ENCODE measurements at places on chromosomes 7 and 10.
A peak's percentile ranks its signal among the peaks of the same experiment; 100 is the strongest.

- no peak for DNase-seq
Observed at GRCh38 chr7:23000597-23001360, 13.2 kb downstream of the HYCC1 start.

DNA sequence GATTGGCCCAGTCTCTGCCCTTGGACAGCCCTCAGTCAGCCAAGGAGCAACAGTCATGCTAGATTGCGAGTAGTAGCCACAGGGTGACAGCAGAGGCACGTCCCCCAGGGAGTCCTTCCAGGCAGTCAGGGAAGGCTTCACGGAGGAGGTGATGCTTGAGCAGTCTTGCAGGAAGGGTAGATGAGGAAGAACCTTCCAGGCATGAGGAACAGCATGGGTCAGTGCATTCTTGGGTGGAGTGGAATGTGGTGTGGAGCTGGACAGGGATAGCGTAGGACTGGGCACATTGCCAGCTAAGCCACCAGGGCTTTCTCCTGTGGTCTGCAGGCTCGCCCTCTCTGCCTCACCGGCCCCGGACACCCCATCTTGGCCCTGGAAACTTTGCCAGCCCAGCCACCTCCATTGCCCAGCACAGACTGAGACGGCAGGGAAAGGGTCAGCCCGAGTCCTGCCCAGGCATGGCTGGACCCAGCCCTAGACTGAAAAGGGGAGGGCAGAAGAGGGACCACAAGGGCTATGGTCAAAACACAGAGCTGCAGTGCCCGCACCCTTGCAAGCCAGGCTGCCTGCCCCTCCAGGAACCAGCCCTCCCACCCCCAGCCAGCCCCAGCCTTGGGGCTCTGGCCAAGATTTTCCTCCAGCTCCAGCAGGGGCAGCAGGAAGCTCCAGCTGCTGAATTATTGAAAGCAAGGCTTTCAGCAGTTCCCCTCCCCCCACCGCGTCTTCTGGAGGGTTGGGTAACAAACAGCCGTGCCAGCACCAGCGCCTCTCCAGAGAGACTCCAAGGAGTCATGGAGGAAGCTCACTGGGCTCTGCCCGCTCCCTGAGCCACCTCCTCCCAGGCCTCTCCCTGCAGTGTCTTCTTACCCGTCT lies 18.7 kb downstream of the SRRM3 start:
- DNase-seq: no peak

GRCh38 chr10:13893926-13894325 lies 307.2 kb downstream of the PRPF18 start:
- DNase-seq: no peak

GRCh38 chr10:1198453-1199344 lies 142.5 kb downstream of the WDR37 start:
- DNase-seq: no peak

- no peak for DNase-seq
Observed at GRCh38 chr7:129067943-129068548, 13.1 kb upstream of the TNPO3 start.

- DNase-seq: no peak
Observed at GRCh38 chr10:26508016-26508415, 69.9 kb downstream of the APBB1IP start.

DNA sequence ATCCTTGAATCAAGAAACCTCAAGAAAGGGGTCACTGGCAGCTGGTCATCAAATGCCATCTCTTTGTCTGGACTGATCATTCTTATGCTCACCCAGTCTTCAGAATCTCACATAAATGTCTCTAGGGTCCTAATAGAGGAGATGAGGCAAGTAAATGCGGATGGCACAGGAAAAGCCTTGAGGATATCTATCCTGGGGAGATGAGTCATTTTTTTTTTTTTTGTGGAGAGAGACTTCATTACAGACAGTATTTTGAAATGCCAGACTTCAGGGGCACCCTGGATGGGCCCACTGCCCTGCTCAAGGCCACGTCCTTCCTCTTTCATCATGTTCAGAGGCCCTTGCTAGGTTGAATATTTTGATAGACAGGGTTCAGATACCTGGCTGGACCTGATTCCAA lies 19.5 kb upstream of the PLPP4 start:
- DNase-seq: no peak

DNA sequence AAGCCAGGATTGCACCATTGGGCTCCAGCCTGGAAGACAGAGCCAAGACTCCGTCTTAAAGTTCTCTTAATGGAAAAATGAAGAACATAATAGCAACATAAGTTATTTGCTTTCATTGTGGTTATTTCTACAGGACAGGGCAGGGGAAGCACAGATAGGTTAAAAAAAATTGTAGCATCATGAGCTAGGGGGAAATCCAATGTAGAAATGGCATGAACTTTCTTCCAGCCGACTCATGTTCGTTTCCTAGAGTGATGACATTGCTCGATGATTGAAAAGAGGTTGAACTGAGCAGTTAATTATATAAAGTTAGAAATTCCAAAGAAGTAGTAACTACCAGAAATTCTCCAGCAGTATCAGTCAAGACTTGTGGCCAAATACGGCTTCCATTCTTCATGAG lies 64.9 kb downstream of the DAGLB start:
- DNase-seq: no peak

DNA sequence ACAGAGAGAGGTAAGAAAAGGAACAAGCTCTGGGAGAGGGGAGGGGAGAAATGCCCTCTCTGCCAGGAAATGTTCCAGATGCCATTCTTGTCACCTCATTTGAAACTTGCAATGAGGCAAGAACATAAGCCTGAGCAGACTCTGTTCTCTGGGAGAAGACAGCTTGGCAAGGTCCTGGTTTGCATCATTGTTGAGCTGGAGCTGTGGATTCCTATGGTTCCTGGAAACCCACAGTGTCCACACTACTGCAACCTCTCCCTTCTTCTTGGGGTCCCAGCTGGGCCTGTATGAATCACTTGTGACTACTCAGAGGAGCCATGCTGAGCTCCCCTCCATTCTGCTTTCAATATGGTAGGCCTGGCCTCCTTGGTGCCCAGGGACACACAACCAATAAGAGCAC lies 60.8 kb upstream of the HECTD2 start:
- peak; percentile 72 for DNase-seq

DNA sequence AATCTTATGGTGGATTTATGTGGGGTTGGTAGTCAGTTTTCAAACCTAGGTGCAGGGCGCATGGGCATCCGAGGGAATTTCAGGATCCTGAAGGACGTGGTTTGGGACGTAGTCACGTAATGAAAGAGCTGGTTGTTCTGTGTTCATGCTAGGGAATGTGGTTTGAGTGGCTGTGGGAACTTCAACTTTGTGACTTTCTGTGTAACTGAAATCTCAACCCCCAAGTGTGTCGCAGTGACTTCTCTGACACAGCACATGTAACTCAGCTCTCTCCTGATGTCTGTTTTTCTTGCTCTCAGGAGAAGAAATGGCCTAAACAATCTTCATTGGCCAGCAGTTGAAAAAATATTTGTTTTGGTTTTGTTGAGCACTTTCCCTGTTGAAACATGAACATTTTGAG lies 199.0 kb downstream of the PTEN start:
- no peak for DNase-seq

DNA sequence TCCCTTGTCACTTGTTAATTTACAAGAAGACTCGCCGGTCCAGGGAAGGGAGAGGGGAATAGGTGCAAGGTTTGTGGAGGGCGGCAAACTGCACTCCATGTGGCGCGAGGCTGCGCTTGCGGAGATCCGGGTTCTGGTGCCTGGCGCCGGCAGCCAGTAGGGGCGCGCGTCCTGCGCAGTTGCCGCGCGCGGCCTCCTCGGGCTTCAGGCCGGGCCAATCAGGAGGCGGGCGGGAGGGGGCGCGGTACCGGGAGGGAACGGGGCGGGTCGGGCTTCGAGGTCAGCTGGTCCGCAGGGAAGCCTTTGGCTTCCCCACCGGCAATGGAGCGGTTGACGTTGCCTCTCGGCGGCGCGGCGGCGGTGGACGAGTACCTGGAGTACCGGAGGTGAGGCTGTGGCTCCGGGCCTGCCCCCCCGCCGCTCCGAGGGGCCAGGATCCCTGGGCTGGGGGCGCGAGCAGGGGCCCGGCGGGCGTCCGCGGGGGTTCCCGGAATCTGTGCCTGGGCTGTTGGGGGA lies at the start of gene FAM221A:
FAM221A (plus strand) TSS at position 302 of the 516 bp plus-strand sequence; CDS start at position 322, 20 bp downstream.
- DNase-seq: peak; percentile 46

GRCh38 chr7:51629206-51629605 lies 312.6 kb upstream of the COBL start:
- no peak for DNase-seq

DNA sequence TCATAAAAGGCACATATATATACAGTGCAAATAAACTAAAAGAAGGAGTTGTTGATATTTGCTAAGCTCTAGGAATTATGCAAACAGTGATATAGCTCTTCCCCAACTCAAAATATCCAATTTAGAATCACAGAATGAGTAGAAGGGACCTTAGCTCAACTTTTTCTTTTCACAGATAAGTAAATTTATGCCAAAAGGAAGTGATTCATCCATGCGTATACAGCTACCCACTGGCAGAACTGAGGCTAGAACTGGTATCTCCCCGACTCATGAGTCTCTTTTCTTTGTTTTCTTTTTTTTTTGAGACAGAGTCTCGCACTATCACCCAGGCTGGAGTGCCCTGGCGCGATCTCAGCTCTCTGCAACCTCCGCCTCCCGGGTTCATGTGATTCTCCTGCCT lies 54.2 kb upstream of the SVIL start:
- DNase-seq: no peak

DNA sequence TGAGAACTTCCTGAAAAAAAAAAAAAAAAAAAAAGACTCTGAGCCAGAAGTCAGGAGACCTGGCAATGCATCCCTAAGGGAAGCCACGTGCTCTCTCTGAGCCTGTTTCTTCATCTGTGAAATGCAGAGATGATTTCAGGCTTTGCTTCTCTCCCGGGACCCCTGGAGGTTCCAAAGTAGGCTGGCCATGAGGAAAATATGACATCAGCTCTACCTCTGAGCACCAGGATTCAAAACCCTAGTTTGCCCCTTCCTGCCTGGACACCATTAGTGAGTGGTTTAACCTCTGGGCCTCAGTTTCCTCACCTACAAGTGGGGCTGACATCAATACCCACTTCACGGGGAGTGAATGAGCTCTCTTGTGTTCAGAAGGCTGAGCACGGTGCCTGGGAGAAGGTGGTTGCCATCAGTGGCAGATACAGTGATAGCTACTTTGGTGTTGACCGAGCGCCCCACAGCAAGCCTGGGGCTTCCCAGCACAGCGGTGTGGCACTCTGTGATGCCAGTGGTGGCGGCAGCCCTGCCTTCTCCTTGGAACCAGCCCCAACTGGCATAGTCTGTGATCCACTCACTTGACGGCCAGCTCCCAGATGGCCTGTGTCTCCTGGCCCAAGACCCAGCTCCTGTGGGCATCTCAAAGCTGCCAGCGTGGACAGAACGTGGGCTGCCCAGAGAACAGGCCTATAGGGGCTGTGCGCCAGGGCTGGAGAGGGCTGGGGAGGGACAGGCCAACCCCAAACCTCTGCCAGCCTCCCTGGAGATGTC lies 153.1 kb upstream of the UNC5B start:
- DNase-seq: no peak

DNA sequence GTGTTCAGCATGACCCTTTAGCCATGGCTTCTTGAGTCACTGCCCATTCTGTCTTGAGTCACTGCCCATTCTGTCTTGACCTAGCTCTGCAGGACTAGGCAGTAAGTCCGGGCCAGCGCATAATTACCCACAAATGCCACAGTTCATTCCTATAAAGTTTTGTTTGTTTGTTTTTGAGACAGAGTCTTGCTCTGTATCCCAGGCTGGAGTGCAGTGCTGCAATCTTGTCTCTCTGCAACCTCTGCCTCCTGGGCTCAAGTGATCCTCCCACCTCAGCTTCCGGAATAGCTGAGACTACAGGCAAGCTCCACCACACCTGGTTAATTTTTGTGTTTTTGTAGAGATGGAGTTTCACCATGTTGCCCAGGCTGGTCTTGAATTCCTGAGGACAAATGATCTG lies 32.7 kb upstream of the TARP start:
- DNase-seq: no peak

- DNase-seq: no peak
Observed at GRCh38 chr7:34451923-34452322, 206.1 kb upstream of the NPSR1 start.

DNA sequence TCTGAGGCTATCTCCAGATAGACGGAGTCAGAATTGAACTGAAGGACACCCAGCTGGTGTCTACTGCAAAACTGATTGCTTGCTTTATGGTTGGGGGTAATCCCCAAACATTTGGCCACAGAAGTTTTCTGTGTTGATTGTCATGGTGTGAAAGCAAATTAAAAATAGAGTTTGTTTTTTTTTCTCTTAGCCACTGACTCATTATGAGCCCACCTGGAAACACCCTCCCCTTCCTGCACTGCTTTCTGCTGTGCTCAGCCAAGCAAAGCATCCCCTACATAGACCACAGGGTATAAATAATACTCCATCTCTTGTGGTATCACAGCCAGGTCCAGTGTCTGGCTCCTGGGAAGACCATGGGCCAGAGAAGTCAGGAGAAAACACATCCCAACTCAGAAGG lies 6.5 kb upstream of the VWC2 start:
- DNase-seq: no peak

DNA sequence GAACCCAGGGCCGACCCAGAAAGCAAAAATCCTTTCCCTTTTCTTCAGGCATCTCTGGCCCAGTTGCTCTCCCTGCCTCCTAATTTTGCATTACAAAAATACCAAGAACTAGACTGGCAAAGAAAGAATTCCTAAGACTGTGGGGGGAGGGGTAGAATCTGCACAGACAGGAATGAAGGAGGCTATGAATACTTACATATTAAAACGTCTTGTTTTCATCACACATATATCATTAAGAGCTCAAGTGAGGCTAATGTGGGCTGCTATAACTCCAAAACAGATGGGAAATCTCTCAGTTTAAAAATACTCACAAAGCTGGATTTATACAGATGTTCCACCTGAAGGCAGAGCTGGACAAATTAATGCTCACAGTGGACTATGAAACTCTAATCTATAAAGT lies 29.2 kb upstream of the MKX start:
- no peak for DNase-seq

GRCh38 chr10:82817676-82818422 lies 942.9 kb downstream of the NRG3 start:
- DNase-seq: no peak

- no peak for DNase-seq
Observed at GRCh38 chr10:132722394-132723329, 63.3 kb downstream of the NKX6-2 start.

DNA sequence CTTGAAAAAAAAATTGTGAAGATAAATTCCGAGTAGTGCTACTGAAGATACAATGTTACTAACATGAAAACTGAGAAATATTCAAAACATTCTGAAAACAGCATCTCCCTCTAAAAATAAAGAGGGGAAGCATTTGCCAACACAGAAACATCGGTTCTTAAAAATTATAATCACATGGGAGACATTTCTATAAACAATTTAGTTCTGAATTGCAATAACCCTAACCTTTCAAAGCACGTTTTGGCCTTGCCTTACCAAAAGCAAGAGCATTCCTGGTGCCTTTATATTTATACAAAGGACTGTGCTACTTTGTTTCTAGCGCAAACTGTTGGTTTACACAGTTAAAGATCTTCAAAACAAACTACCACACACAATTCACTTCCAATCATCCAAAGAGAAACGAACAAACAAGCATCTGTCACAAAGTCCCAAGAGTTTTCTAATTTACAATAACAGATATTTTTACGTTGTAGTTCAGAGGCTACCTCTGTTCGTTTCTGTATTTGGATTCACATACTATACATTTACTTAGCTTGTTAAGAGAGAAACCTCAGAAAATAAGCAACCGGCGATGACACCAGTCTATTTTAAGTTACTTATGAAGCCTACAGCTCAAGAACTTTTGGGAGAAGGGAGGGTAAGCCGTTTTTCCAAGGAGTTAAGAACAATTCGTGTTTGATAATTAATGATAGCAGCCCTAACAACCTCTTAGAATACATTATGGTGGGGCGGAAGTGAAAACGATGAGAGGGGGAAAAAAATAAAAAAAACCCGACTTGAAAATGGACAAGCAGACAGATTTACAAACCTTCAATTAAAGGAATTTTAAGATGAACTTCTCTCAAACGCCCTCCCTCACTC lies 1.3 kb downstream of the ABI1 start:
- DNase-seq: no peak
